Uterus (tissue), 4 donors: ENCODE measurements at places on chromosomes 12 and 14.
A peak's percentile ranks its signal among the peaks of the same experiment; 100 is the strongest.

DNA sequence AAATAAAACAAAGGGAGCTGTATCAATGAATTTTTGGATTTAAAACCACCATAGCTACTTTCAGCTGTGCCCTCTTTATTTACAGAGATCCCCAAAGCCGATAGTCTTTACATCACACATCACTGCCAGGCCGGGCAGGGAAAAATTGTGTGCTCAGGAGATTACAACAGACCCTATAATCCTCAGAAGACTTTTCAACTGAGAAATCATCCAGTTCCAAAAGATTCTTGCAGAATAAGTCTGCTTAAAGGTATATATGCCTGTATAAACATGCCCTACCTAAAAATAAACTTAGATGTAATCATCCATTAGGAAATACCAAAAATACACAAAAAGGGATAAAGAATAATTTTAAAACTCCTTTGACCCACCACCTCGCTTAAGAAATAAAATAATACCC lies 70.1 kb upstream of the MAP1LC3B2 start:
- DNase-seq = no peak

DNA sequence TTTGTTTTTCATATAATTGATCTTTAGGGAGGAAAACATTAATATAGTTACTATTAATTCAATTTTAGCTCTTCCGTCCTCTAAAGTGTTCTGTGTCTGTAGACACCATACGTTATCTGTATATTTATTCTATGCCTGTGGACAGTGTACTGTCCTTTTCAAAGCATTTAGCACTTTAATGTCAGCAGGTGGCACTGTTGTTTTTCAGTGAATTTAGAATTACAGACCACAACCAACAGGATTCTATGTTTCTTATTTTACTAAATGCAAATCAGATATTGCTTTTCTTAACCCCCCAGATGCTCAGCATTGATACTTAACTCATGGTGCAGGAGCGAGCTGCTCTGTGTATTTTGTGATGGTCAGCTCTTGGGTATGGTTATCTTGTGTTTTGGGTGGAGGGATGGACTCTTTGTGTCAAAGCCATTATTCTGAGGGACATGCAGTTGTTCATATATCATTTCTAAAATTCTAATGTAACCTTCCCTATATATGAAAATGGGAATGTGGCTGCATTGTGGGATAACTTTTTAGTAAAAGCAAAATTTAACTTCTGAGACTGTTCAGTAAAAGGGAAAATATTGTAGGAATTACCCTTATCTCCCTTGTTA lies 65.2 kb downstream of the PAPOLA start:
- DNase-seq = no peak

DNA sequence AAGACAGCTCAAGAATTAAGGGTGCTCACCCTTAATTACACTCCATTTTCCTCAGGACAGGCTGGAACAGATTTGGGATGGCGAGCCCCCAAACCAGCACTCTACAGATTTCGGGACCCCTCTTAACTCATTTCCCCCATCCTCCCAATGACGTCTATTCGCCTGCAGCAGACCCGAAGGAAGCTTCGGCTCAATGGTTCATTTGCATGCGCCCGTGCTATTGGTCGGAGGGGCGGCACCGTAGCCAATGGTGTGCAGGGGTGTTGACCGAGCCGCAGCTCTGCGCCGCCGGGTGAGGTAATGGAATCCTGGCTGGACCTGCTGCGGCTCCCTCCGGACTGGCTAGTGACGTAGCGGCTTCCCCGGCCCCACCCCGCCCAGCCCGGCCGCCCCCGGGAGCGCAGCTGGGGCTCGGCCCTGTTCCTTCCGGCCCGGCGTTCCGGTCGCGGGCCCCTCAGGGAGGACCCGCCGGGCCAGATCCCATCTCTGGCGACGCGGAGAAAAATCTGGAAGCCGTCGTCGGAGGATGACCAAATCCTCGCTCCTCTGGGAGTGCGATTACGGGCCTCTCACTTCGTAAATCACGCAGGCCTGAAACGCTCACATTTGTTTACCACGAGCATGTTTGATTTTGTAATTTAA lies 18.3 kb upstream of the NR4A1 start:
- peak; percentile 99 for DNase-seq

GRCh38 chr14:34204774-34205173 lies 253.9 kb upstream of the EGLN3 start:
- DNase-seq = no peak

GRCh38 chr12:3076730-3077571 lies at the start of gene TSPAN9:
Gene TSPAN9 (plus strand): TSS chr12:3077379. CDS start chr12:3201194, 123,815 bp downstream.
- peak; percentile 72 for DNase-seq

DNA sequence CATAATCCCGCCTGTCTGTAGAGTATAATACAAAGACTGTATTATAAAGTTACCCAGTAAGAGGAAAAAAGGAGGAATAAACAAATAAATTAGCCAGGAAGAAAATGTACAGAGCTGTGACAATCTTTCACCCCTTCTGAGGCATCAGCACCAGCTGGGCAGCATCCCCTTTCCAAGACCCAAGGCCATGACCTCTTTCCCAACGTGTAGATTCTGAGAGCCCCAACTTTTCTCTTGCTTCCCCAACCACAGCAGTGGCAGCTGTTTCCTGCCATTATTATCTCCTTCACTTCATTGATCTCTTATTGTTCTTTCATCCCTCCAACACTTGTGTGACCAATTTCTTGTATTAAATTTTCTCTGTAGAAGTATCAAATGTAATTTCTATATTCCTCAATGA lies 101.6 kb downstream of the BBS10 start:
- no peak for DNase-seq

- no peak for DNase-seq
Measured at GRCh38 chr12:107254258-107254856, 161.0 kb upstream of the CRY1 start.

DNA sequence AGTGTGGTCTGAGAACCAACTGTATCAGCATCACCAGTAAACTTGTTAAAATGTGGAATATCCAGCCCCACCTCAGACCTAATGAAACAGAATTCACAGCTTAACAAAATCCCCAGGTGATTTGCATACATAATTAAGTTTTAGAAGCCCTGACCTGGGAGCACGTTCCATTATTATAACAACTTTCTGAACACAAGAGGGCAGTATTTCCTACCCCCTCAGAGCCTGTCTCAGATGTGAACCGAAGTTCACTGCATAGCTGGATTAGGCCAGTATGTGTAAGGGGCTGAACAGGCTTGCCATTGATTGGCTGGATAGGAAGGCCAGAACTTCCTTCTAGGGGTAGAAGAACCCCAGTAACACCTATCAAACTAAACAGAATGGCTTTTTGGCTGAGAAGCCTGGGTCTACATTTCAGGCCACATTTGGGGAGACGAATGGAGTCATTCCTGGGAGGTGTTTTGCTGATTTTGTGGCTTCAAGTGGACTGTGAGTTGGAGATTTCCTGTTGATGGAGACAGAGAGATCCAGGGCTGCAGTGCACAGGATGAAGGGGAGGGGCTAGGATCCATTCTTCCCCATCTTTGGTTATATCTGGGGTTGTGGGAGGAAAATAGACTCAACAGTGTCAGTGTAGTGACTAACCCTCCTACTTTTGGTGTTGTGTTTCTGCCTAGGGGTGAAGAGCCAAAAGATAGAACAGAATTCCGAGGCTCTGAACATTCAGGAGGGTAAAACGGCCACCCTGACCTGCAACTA lies 94.7 kb upstream of the OR4E1 start:
- no peak for DNase-seq

DNA sequence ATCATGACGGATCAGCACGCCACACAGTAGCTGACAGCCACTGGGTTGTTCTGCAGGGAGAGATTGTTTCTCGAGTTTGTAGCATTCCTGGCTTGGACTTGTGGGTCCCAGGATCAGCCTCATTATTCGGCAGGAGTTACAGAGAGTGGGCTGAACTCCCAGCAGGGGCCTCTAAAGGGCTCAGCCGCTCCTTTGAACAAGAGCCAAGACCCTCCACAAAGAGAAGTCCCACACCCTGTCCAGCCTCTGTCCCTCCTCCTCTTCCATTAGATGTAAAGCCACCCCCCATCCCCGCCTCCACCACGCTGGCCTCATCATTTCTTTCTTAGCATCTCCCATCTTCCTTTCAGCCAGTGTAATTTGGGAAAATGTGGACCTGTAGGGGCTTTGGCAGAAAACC lies 96.7 kb upstream of the HSPB8 start:
- DNase-seq = no peak

DNA sequence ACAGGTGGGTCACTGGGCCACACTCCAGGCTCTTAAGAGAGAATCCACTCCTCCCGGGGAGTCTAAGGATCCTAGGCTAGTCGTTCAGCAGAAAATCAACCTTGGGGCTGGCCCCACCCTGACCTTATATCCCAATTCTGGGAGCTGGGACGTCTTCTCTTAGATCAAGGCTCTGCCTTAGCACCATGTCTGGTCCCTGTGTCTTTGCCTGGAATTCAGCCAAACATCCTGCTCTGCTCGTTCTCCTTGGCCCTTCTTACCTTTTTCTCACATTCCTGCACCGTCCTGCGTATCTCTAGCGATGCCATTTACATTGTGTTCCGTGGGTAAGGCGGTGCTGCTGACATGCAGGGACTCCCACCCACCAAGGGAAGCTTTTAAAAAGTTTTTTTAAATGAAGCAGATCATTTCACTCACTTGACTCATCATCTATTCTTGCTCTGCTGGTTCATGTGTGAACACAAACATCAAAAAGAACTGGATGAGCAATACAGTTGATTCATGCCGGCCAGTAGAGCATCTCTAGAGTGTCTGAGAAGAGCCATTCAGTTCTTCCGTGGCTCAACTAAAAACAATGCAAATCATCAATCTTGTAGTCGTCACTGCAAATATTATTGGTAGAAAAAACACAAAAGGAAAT lies 50.2 kb downstream of the KCNK13 start:
- DNase-seq = no peak

DNA sequence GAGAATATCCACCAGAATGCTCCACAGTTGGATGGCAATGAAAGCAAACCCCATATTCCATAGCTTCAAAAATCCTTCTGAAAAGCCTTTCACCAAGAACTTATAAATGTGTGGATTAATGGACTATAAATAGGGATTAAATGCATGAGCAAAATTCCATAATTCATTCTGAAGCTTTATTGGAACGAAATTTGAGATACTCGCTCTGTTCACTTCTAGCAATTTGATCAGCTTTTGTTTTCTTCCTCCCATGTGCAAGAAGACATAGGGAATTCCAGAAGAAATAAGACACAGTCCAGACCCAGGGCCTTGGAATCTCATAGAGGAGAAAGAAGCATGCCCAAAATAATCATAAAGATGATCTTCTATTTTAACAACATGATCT lies 285.9 kb upstream of the TMPO start:
- no peak for DNase-seq

DNA sequence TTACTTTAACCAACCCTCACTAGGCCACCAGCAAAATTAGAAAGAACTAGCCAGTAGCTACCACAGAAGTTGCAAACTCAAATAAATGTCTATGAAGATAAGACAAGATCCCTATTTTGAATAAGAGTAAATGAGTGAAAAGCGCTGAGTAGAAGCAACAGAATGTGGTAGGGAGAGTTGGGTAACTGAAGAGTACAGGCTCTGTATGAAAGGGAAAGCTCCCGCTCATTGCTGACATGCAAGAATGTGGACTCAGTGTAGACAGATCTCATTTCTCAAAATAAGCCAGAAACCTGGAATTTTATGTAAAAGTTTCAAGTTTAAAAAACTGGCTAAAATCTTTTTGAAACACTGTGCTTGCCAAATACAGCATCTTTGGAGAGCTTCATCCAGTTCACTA lies 63.9 kb downstream of the NAV3 start:
- no peak for DNase-seq

DNA sequence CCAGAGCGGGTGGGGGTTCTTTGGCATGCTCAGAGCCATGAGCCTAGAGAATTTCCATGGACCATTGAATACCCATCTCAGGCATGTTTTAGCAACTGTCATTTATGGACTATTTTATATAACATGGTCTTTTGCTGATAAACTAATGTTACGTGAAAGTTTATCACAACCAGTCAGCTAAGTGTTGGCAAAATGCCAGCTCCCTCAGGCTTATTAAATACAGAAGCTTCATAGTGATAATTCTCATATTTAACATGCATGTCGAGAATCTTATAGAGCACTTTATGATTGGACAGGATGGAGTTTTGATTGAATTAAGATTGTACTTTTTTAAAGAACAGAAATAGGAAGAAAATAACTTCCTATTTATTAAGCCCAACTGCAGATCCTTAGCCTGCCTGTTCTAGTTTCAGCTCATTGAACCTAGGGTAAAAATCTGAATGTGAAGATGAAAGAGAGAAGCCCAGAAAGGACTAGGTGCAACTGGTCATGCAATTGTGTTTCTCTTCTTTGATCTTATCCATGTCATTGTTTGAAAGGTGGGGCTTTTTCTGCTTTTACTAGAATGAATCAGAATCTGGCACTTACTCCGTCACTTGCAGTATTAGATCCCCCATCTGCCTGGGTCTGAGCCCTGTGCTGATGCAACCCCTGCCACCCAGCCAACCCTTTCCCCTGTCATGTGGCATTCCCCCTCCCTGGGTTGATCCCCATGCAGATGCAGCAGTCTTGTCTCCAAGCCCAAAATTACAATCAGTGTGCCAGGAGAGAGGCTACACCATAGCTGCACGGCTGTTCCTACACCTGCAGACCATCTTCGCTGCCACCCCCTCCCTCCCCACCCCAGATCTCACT lies 134.6 kb upstream of the EVL start:
- no peak for DNase-seq

DNA sequence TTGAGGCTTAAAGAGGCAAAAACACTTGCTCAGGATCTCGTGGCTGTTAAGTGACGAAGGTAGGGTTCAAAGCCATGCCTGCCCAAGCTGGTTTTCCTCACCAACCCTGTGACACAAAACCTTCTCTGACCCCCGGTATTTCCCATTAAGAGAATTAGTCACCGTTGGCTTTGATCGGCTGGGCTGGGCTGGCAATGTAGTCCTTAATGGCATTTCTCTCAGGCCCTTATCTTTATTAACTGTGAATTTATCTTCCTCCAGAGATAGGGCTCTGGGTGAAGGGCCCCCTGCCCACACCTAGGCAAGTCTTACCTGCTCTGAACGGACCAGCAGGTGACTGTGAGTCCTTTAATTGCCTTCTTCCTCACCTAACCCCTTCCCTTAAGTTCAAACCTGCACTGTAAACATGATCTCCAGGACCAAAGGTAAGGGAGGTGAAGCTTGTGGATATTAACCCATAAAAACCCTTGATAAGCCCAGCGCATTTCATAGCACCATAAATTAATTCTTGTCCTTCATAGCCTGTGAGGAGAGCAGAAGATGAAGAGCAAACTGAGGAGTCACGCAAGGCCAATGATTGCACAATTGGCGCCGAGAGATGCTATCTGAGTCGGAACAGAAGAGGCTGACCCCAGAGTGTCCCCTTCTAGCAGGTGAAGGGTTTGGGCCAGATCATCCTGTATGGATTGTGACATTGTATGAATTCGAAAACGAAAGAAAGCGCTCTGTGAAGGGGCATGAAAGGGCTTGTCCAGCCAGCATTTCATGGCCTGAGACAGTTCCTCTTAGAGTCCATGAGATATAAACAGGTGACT lies 790.8 kb upstream of the TBX3 start:
- no peak for DNase-seq

GRCh38 chr12:54010053-54010971 lies 1.5 kb downstream of the HOXC8 start:
- no peak for DNase-seq

- no peak for DNase-seq
Measured at GRCh38 chr12:114667669-114668150, 16.3 kb downstream of the TBX3 start.
